Stimulated activated effector memory CD8-positive, alpha-beta T cell treated with anti-CD3 and anti-CD28 coated beads, Interleukin-12 subunit alpha, Interleukin-12 subunit beta, amount 100 ng/mL, for 72 hours (primary cell): ENCODE measurements at places on chromosomes 3 and 15.

DNA sequence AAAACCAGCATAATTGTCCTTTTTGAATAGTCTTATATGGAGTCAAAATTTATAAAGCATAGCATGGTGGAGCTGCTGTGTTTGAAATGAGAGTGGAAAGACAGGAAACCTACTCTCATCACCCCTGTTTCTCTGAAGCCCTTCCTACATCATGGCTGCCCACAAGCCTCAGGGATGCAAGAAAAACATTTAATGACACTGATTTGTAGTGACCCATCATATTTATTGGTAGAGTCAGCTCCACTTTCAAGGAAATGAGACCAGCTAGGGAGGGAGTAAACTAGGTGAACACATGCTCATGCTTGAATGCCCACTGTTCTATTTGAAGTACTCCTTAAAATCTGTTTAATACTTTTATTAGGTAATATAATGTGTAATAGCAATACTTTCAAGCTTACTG lies 494.3 kb upstream of the KCNMB2 start:
- DNase-seq, result no peak

GRCh38 chr3:186374376-186374775 lies 12.3 kb upstream of the DGKG start:
- DNase-seq, result no peak

DNA sequence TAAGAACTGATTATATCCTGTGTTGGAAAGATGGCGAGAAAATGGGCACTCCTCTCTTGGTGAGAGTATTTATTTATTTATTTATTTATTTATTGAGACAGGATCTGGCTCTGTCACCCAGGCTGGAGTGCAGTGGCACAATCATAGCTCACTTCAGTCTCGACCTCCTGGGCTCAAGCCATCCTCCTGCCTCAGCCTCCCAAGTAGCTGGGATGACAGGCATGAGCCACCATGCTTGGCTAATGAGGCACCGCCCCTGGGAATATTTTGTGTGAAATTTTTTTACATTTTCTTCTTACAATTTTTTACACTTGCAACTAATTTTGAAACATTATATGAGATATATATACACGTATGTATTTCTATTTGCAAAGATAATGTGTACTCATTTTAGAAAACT lies 150.5 kb upstream of the PRR20G start:
- no peak for DNase-seq

- DNase-seq, result no peak
Measured at GRCh38 chr3:195258449-195259153, 12.4 kb downstream of the XXYLT1 start.

GRCh38 chr3:112767177-112767576 lies 79.5 kb downstream of the CD200R1L start:
- DNase-seq, result no peak

GRCh38 chr3:115699706-115700105 lies 76.4 kb downstream of the GAP43 start:
- DNase-seq, result no peak

GRCh38 chr15:95298729-95299128 lies 1031.8 kb upstream of the NR2F2 start:
- DNase-seq, result no peak

DNA sequence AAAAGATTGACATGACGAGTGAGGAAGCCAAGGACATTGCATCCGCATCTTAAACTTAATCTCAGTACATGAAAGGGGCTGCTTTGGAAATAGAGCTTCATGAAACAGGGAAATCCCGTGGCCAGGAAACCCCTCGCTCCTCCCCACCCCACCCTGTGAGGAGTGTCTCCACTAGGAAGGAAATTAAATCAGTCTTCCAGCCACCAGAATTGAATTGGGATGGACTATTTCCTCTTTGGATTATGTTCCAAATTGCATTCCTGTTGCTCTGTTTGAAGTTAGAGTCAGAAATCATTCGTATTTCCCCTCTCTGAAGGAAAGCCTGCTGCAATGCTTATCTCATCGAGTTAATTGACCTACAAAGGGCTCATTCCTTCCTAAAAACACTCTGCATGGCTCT lies 35.8 kb downstream of the CLDN11 start:
- DNase-seq, result no peak

DNA sequence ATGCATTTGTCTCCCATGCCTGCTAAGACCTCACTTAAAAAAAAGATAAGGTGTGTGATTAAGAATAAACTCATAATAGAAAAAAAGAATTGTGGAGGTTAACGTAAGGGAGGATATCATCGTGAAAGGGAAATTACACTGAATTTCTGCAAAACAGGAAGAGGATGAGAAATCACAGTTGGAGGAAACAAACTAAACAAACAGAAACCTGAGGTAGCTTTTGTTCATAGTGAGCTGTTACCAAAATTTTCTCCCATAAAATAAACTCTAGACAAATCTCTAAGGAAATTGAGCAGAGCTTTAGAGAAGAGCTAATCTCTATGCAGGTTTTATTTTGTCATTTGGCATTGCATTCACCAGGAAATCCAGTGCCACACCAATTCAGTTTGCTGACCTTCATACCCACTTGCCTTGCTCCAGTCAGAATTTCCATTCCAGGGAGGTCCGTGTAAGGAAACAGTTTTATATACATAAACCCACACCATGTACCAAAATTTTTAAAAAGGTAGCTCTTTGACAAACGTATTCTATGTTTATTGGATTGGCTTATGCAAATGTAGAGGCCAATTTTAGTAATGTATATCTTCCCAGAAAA lies 231.2 kb downstream of the MBNL1 start:
- DNase-seq, result no peak

DNA sequence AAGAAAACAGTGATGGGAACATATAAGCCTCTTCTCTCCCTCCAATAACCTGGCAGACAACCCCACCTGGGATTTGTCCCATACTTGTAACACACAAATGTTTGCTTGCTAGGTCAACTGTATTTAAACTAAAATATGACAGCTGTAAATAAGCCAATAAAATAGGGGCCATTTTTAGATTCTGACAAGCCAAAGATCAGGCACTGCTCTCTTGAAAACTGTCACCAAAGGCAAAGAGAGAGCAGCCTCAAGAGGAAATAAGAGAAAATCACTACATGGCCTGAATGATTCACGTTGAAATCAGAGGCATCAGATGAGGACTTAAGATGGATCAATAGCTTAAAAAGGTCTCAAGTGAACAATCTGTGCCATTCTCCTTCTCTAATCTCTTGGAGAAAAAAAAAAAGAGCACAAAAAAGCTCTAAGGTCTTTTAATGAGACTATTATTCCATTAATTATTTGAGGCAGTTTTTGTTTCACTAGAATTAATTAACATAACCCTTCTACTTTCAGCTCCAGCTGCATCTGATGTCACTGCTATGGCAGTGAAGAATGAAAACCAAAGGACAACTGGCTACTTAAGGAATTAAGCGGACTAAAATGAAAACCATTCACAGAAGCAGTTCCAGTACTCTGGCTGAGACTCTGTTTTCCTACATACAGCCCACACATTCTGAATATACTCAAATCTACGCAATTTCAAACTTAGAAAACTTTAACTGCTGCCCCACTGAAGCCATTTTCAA lies 19.0 kb downstream of the MYO5A start:
- DNase-seq, result no peak

DNA sequence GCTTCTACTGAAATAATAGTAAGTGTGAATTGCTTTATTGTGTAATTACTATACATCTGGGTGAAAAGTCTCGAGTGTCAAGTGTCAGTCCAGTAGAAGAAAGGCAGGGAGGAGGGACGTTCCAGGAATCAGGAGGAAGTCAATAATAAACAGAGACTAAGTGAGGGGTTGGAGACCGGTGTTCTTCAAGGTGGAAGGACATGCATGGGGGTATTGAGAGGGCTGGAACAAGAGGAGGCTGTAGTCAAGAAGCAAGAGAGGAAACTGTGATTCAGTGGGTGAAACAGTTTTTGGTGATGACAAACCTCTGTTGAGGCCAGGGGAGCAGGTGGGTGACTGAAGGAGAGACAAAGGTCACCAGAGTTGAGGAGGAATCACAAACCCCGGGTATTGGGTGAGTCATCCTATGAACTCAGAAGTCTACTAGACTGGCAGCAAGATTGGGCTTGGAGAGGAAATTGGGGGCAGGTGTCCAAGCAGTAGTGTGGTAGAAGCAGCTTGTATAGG lies 11.6 kb upstream of the SCAMP5 start:
- DNase-seq, result peak; percentile 64

- DNase-seq, result no peak
Measured at GRCh38 chr15:38499651-38500050, 45.7 kb downstream of the FAM98B start.

DNA sequence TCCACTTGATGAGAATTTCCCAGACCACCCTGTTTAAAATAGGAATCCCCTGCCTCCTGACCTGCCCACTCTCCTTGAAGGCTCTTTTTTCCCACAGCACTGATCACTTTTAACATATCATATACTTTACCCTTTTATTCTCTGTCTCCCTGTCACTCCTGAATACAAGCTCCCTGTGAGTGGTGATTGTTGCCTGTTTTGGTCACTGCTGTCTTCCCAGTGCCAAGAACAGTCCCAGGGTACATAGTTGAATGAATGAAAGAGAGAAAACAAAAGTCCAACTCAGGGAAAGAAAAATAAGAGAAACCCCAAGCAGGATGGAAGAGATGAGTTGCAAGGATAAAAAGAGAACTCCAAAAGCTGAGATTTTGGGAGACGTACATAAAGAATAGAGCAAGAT lies 500.3 kb upstream of the LMCD1 start:
- DNase-seq, result no peak
